ENCODE measurements at places on chromosomes 3 and 15. TPM values are rescaled to one million over a fixed set of nuclear protein-coding genes. Genes with fewer than 3 reads are reported as not detected.

DNA sequence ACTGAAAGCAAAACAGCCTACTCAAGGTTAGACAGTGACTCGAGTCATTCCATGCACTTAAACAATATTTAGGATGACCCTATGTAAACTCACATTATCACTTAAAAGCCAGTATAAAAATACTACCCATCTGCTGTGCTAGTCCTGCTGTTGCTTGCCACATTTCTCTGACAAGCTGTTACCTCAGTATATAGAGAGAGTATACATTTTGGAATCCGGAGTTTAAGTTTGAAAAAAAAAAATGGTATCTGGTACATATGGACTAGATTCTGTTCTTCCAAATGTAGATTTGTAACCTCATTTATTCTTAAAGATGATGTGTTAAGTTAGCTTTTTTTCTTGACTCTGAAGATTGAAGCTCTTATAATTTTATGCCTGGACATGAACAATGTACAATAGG, 503.8 kb upstream of the TPRG1 start:
- no peaks in the 10 kb centered on the region for H3K27me3 ChIP-seq
- H3K4me1 ChIP-seq: peaks cover 16% of the 10 kb centered on the region
- H3K36me3 ChIP-seq: no peaks in the 10 kb centered on the region
- H3K4me3 ChIP-seq: no peak overlapping the region

DNA sequence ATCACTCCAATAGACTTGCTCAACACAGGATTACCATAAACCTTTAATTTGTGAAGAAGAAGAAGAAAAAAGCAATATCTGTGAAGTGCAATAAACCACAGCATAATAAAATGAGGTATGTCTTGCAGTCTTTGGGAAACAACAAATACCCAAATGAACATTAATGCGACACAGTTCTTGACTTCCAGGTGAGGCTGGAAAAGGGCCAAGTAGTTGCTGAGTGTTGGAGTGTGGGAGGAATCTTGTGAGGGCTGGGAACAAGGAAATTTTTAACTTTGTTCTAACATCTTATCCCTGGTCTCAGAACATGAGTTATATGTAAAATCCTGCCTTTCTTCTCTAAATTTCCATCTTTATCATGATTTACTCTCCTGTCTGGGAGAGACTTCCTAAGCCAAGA, 206.5 kb downstream of the DTWD1 start:
- H3K27ac ChIP-seq: no peak overlapping the region
- no peaks in the 10 kb centered on the region for H3K4me1 ChIP-seq
- no peaks in the 10 kb centered on the region for H3K27me3 ChIP-seq
- H3K36me3 ChIP-seq: no peaks in the 10 kb centered on the region

Gene SNX22
- 11.9 TPM for total RNA-seq

Gene SCAPER
- total RNA-seq: 52.3 TPM

DNA sequence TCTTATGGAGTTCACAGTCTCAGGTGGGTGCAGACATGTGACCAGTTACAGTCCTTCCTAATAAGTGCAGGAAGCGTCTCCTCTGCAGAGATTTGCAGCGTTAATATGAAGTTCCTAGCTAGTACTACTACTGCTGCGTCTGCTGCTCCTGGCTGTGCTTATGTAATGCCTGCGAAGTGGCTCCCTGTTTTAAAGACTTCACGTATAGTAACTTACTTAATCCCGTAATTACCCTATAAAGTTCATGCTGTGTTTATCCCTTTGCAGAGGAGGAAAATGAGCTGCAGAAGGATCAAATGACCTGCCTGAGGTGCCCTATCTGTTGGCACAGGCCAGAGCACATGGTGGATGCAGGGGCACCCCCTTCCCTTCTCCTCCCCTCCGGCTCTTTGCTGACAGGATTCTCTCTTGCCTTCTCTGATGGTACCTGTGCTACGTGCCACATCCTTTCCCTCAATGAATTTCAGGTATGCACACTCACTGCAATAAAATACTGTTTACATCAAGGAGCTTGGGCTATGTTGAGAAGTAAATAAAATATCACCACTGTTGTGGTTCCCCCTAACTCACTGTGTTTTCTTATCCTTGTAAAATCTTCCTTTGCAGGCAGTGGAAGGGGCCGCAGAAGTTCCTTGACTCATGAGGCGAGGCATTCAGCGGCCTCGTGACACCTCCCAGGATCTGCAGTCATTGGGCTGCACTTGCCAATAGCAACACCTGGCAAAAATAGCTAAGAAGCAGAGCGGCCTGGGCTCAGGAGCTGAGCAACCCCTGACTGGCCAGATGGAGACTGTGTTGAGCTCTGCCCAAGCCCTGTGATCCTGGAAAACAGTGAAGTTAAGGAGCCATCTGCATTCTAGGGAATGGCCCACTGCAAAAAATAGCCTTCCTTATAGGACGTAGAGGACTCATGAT, 188.9 kb upstream of the ATP10A start:
- no peak overlapping the region for H3K4me3 ChIP-seq
- no peak overlapping the region for H3K27ac ChIP-seq
- H3K4me1 ChIP-seq: no peaks in the 10 kb centered on the region
- no peak for DNase-seq

All from right atrium auricular region (tissue), 2 donors.